ENCODE measurements at places on chromosomes 12 and 14.

DNA sequence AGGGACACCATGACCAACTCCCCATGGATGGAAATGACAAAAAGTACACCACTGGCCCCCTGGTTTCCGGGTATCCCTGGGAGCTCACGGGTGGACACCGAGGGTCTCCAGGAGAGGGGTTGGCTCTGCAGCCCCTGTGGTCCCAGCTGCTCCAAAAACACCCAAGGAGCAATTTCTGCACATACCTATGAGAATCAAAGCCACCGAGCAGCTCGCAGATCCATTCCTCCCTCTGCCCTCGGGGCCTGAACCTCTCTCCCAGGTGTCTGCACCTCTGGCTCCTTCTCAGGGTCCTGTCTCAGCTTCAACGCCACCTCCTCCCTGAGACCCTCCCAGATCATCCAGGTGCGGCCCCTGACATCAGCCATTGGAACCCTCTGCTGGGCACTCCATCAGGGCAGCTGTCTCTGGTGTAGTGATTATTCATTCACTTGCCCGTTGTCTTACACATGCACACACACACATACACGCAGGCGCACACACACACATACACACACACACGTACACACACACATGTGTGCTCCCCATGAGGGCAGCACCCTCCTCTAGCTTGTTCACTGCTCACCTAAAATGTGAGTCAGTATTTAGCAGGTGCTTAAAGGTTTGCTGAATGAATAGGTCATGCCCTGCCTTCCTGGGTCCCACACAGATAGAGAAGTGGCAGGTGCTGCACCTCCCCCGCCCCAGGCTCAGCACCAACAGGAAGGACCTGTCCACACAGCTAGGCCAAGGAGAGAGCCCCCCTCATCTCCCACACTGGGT is 5.9 kb downstream of the RIMBP2 start:
- no peak for DNase-seq

DNA sequence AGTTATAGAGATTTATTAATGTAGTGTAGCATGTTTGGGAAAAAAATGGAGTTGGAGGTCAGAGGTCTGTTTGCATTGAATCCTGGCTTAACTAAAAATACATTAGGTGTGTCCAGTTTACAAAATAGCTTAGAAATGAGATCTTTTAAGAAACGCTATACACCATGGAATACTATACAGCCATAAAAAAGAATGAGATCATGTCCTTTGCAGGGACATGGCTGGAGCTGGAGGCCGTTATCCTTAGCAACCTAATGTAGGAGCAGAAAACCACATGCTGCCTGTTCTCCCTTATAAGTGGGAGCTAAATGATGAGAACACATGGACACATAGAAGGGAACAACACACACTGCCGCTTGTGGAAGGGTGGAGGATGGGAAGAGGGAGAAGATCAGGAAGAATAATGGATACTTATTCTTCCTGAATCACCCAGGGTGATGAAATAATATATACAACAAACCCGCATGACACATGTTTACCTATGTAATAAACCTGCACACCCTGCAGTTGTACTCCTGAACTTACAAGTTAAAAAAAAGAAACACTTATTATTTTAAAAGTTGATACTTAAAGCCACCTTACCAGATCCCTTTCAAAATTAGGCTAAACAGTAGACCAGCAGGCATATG is 14.0 kb upstream of the MYRFL start:
- no peak for DNase-seq

- no peak for DNase-seq
Observed at GRCh38 chr12:131609762-131610161, 101.1 kb upstream of the SFSWAP start.

GRCh38 chr14:104550861-104551728 is 28.5 kb upstream of the C14orf180 start:
- DNase-seq: no peak

DNA sequence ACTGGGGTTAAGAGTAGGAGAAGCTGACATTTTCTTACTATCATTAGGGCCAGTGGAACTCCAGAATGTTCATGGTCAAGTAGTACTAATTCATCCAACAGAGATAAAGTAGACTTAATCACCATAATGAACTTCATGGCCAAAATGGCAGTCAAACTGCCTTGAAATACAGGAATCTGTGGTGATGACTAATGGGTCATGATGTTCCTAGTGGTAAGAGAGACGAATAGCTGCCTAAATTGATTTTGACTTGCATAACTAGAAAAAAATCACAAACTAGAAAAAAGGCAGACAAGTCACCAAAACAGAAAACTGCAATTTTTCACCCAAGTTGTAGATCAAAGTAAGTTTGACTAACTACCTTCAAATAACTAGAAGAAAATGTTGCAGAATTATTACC is 138.5 kb downstream of the MGAT4C start:
- DNase-seq: no peak

GRCh38 chr12:72836194-72836593 is 564.0 kb downstream of the TRHDE start:
- no peak for DNase-seq

- no peak for DNase-seq
Observed at GRCh38 chr14:102500713-102501112, 8.9 kb downstream of the ANKRD9 start.

GRCh38 chr14:57737598-57737997 is 128.3 kb downstream of the SLC35F4 start:
- no peak for DNase-seq

GRCh38 chr12:26292596-26292995 is 97.2 kb downstream of the SSPN start:
- DNase-seq: no peak

DNA sequence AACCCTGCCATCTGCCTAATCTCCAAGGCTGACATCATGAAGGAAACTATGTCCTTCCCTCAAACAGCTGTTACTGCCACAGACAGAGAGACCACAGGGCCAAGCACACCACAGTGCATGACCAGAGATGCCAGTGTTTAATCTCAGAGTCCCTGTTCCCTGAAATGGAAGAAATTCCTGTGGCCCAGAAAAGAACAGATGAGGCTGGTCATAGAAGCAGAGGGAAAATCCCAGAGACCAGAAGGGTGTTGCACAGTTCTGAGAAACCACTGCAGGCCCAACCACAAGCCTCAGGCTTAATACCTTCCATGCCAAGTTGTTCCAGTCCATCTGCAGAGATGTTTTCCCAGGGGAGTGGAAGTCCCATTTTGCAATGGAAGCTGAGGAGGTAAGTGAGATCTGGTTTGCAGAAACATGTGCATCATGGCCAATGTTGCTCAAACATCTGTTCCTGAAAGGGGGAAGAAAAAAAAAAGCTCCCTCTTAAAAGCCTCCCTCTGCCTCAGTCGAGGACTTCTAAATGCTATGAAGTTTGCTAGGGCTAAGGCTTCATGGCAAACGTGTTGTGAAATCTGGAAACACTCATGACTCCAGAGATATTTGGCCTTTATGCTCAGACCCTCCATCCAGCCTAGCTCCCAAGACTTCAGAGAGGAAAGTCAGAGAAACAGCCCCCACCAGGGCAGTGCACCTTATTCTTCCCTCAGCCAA is 98.6 kb downstream of the SCARB1 start:
- no peak for DNase-seq

DNA sequence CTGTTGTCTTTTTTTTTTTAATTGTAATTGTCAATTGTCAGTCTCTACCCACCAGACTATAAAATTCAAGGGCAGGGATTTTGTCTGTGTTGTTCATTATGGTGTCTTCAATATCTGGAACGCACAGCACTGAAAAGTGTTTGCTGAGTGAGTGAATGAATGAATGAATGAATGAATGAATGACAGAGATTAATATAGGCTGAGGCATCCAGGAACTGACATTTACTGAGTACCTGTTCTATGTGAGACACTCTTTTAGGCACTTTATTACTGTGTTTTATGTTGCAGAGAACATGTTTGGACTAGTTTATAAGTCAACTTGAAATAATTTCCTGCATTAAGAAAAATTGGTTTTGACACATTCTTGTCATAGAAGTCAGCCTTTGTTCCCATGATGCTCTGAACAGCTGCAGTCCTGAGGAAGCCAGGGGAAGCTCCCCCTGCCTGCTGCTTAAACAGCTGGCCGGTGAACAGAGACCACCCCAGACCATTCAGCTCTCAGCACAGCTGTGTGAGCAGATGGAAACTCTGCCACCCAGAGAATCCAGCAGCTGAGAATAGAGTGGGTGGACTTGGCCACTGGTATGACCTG is 160.7 kb upstream of the CCND2 start:
- DNase-seq: no peak

All from naive thymus-derived CD4-positive, alpha-beta T cell (primary cell).